K562 (cell line): ENCODE measurements at places on chromosomes 11 and 22. TPM values are rescaled to one million over a fixed set of nuclear protein-coding genes. Genes with fewer than 3 reads are reported as not detected.

Gene POU2AF1
- total RNA-seq, result 0.09 and 0.16 TPM in 2 replicates

Gene TRIM49
- total RNA-seq, result not detected in 2 replicates

Gene TMEM45B
- total RNA-seq, result 0.07 and 0.16 TPM in 2 replicates

Gene CAPN5
- total RNA-seq, result 0.40 and 0.44 TPM in 2 replicates

Gene APOBEC3H
- total RNA-seq, result not detected in 2 replicates

Gene POTEH
- total RNA-seq, result not detected in 2 replicates

- DNase-seq, result peak; percentile 88
- H3K4me1 ChIP-seq, result peaks cover 9% of the 10 kb centered on the region; the same call in 2 of the 3 replicates
- H3K4me3 ChIP-seq, result no peak overlapping the region
- peak overlapping the region; percentile 20; the same call in 1 of the 3 replicates for H3K27ac ChIP-seq
- peaks cover 59% of the 10 kb centered on the region for H3K27me3 ChIP-seq
These were observed 5.7 kb downstream of the TNNI2 start for GRCh38 chr11:1844221-1845094.

GRCh38 chr22:20080776-20081654 is 974 bp downstream of the DGCR8 start:
- H3K4me3 ChIP-seq, result peak overlapping the region; percentile 67
- peaks cover 45% of the 10 kb centered on the region for H3K36me3 ChIP-seq
- peaks cover 74% of the 10 kb centered on the region for H3K4me1 ChIP-seq
- peak; percentile 74 for DNase-seq
- H3K27ac ChIP-seq, result peak overlapping the region; percentile 78

DNA sequence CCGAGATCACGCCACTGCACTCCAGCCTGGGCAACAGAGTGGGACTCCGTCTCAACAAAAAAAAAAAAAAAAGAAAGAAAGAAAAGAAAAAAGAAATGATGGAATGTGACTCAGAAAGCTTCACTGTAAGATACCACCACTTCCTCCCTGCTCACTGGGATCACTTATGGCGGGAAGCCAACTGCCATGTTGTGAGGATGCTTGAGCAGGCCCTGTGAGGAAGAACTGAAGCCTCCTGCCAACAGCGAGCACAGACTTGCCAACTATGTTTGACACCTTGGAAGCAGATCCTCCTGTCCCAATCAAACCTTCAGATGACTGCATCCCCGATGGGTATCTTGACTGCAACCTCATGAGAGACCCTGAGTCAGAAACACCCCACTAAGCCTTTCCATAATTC is 8.3 kb downstream of the SEC14L6 start:
- H3K36me3 ChIP-seq, result no peaks in the 10 kb centered on the region
- H3K4me1 ChIP-seq, result peaks cover 19% of the 10 kb centered on the region
- no peak overlapping the region for H3K27ac ChIP-seq
- DNase-seq, result no peak

DNA sequence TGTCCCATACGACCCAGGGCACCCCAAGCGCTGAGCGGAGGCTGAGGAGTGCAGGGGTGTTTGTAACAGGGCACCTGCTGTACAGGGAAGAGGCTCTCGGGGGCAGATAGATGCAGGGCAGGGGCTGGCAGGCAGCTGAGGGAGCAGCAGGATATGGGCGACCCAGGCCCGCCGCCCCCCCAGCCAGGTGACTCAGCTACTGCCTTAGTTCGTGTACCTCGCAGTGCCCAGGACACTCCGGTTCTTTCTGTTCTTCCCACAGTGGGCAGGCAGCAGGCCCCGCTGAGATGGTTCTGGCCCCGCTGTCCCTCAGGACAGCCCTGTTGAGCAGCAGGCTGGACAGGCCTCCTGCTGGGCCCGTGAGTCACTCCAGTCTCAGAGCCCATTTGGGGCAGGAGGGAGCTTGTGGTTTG is 16.2 kb downstream of the PHLDA2 start:
- H3K27me3 ChIP-seq, result no peaks in the 10 kb centered on the region
- H3K4me1 ChIP-seq, result peaks cover 82% of the 10 kb centered on the region
- no peaks in the 10 kb centered on the region for H3K36me3 ChIP-seq
- peak; percentile 36 for DNase-seq
- no peak overlapping the region for H3K27ac ChIP-seq

DNA sequence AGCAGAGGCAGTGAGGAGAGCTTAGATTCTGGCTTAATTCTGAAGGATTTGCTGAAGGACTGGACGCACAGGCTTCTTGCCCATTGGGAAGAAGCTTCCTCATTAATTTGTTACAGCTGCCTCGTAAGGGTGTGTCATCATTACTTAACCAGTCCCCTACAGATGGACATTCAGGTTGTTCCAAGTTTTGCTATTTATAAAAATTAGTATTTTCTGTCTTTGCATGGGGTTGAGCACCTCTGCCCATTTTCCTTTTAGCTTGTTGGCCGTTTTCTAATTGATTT is 38.1 kb downstream of the CAPN1 start:
- H3K27ac ChIP-seq, result no peak overlapping the region
- no peak overlapping the region for H3K4me3 ChIP-seq
- peaks cover 26% of the 10 kb centered on the region for H3K4me1 ChIP-seq
- DNase-seq, result no peak

- no peak overlapping the region for H3K27ac ChIP-seq
- H3K4me3 ChIP-seq, result no peak overlapping the region
- peak; percentile 86 for DNase-seq
- no peaks in the 10 kb centered on the region for H3K27me3 ChIP-seq
- peaks cover 9% of the 10 kb centered on the region; the same call in 2 of the 3 replicates for H3K36me3 ChIP-seq
- H3K4me1 ChIP-seq, result peaks cover 15% of the 10 kb centered on the region
These were observed 12.1 kb downstream of the OR10D3 start for GRCh38 chr11:124195189-124195734.

DNA sequence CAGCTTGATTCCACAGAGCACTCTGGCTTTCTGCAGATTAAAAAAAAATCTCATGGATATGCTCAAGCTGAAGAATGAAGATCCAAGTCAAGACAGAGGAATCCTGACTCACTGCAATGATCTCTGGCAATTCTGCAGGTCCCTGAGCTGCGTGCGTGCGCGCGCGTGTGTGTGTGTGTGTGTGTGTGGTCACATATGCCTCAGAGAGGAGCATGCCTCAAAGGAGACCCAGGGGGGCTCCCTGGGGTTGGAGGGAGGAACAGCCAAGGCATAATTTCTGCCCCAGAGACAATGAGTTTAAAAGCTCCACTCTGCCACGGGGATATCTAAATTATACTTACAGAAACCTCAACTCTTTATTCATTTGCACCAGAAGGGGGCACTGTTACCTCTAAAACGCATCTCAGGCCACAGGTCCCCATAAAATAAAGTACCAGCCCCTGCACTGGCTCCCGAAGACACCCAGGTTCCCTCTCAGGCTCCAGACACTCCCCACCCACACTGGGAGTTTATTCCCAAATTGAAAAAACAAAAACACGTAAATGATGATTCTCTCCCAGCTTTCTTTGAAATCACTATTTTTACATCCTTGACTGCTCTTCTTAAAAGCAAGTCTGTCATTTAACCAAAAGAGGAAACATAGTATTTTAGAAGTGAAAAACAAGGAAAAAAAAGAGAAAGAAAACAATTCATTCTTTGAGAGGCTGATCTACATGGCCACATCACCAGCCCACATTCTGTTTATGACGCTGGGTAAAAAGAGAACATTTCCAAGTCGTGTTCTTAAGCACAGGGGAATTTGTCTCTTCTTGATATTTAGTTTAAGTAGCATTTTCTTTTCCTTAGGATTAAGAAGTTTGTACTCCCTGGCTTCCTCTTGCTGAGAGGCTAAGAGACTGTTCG is 401.0 kb downstream of the LARGE1 start:
- no peak overlapping the region for H3K27ac ChIP-seq
- DNase-seq, result peak; percentile 14
- no peak overlapping the region for H3K4me3 ChIP-seq
- no peaks in the 10 kb centered on the region for H3K4me1 ChIP-seq
- no peaks in the 10 kb centered on the region for H3K36me3 ChIP-seq
- H3K27me3 ChIP-seq, result no peaks in the 10 kb centered on the region

GRCh38 chr11:67656278-67656922 is 5.9 kb upstream of the ACY3 start:
- peak; percentile 40 for DNase-seq
- no peaks in the 10 kb centered on the region for H3K36me3 ChIP-seq
- peaks cover 9% of the 10 kb centered on the region for H3K27me3 ChIP-seq
- no peaks in the 10 kb centered on the region for H3K4me1 ChIP-seq

- H3K36me3 ChIP-seq, result no peaks in the 10 kb centered on the region
- peaks cover 3% of the 10 kb centered on the region; the same call in 1 of the 2 replicates for H3K4me1 ChIP-seq
- H3K27ac ChIP-seq, result no peak overlapping the region
- no peak for DNase-seq
These were observed 5.4 kb downstream of the TREH start for GRCh38 chr11:118674082-118674435.

GRCh38 chr11:1157645-1158591 is at the start of gene MUC5AC:
Gene MUC5AC, plus strand, starts transcription at chr11:1157953. Its CDS starts 47 bp downstream, at chr11:1158000.
- no peak within 1 kb of the TSS for H3K27ac ChIP-seq
- H3K4me1 ChIP-seq, result peaks cover 24% of the 10 kb centered on the region
- peaks cover 13% of the 10 kb centered on the region; the same call in 2 of the 3 replicates for H3K27me3 ChIP-seq
- no peak for DNase-seq
- H3K4me3 ChIP-seq, result no peak within 1 kb of the TSS

DNA sequence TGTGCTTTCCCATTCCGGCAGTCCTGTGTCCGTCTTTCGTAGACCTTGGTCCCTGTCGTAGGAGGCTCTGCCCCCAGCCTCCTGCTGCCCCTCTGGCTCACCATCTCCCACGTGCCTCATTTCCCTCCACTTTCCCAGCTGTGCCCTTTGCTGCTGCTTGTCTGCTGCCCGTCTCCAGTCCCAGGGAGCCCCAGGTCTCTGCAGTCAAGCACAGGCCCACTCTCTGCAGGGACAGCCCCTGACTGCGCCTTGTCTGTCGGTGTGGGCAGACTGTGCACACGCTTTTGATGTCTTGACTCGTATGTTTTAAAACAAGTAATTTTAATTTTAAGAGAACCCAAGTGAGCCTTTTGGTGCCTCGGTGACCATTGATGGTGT is 12.4 kb downstream of the DGCR8 start:
- no peaks in the 10 kb centered on the region for H3K27me3 ChIP-seq
- DNase-seq, result no peak
- peaks cover 7% of the 10 kb centered on the region for H3K4me1 ChIP-seq

DNA sequence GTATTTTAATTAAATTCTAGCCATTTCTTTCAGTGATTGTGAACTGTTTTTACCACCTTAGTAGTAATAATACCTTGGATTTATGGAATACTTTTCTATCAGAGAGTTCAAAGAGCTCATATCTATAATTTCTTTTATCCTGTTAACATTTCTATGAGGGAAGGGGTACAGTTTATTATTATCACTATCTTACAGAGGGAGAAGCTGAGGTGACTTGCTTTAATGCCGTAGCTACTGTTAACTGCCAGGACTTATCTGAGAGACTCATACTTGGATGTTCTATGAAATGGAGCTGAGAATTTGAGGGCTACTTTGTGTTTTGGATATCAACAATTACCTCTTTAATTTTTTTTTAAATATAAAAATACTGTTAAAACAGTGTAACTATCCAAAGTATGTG is 3.3 kb downstream of the REXO2 start:
- H3K4me3 ChIP-seq, result peak overlapping the region; percentile 7; the same call in 1 of the 2 replicates
- H3K27me3 ChIP-seq, result no peaks in the 10 kb centered on the region
- peaks cover 43% of the 10 kb centered on the region for H3K36me3 ChIP-seq
- no peak for DNase-seq
- peaks cover 17% of the 10 kb centered on the region for H3K4me1 ChIP-seq

- no peaks in the 10 kb centered on the region for H3K36me3 ChIP-seq
- no peak for DNase-seq
- H3K4me1 ChIP-seq, result no peaks in the 10 kb centered on the region
- H3K27me3 ChIP-seq, result peaks cover 23% of the 10 kb centered on the region; the same call in 2 of the 3 replicates
- H3K4me3 ChIP-seq, result no peak overlapping the region
These were observed 51.0 kb upstream of the CSNK2A3 start for GRCh38 chr11:11403763-11404725.

GRCh38 chr11:75858042-75858441 is 43.0 kb downstream of the UVRAG start:
- H3K27ac ChIP-seq, result no peak overlapping the region
- no peaks in the 10 kb centered on the region for H3K27me3 ChIP-seq
- no peaks in the 10 kb centered on the region; the same call in 2 of the 3 replicates for H3K4me1 ChIP-seq
- peaks cover 10% of the 10 kb centered on the region; the same call in 2 of the 3 replicates for H3K36me3 ChIP-seq
- no peak for DNase-seq

DNA sequence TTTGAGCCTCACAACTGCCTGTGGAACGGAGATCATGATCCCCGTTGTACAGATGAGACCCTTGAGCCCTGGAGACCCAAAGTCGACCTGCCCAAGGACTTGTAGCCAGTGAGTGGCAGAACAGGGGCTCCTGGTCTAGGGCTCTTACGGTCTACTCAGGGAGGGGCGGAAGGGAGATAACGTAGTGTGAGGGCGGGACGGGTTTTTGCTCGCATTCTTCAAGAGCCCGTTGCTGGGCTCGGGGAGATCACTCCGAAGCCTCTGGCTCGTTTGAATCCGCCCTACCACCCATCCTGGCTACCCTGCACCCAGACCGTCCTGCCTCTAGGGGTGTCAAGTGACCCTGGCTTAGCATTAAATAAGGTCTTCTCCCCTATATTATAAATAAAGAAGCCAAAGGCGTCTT is 639 bp downstream of the CRY2 start:
- no peaks in the 10 kb centered on the region for H3K27me3 ChIP-seq
- peaks cover 14% of the 10 kb centered on the region for H3K4me1 ChIP-seq
- peaks cover 18% of the 10 kb centered on the region; the same call in 2 of the 3 replicates for H3K36me3 ChIP-seq

DNA sequence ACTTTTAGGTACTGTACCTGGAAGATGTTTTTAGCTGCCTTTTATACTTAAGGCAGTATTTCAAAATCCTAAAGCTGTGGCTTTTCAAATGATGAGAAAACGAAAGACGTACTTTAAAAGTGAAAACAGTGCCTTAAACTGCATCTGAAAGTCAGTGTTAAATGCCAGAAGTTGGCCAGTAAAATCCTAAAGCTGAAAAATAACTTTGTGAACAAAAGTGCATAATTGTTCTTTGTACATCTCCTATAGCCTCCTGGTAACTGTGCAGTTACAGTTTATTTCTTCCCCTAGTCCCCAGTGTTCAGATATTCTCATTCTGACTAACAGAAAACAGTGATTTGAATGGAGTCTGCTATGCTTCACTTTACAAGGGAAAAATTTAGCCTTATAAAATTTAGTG is 6.8 kb downstream of the EED start:
- H3K27ac ChIP-seq, result no peak overlapping the region
- no peak for DNase-seq
- no peak overlapping the region for H3K4me3 ChIP-seq
- H3K4me1 ChIP-seq, result peaks cover 14% of the 10 kb centered on the region; the same call in 2 of the 3 replicates

GRCh38 chr11:125157953-125158680 is 6.4 kb upstream of the PKNOX2 start:
- H3K27me3 ChIP-seq, result peaks cover 32% of the 10 kb centered on the region
- no peak for DNase-seq

- H3K36me3 ChIP-seq, result peaks cover 41% of the 10 kb centered on the region
- peak overlapping the region; percentile 92 for H3K27ac ChIP-seq
- peak overlapping the region; percentile 82 for H3K4me3 ChIP-seq
- peak; percentile 78 for DNase-seq
- H3K4me1 ChIP-seq, result peaks cover 11% of the 10 kb centered on the region
These were observed 468 bp downstream of the PATL1 start for GRCh38 chr11:59668188-59668949.

DNA sequence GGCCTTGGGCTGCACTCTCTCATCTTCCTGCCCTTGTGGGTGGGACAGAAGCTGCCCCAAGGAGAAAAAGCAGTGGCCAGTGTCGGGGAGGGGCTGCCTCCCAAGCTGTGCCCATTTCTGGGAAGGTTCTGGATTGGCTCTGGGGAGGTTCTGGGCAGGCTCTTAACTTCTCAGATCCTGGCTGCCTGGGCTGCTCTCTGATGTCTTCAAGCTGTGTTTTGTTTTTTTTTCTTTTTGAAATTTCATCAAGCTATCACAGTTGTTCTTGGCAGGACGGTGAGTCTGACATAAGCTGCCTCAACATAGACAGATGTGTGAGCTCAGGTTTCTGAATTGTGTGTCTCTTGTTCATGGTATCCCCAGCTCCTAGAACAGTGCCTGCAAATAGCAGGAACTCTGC is 1032.0 kb downstream of the BRD1 start:
- no peaks in the 10 kb centered on the region for H3K4me1 ChIP-seq
- H3K4me3 ChIP-seq, result no peak overlapping the region
- H3K36me3 ChIP-seq, result no peaks in the 10 kb centered on the region
- H3K27me3 ChIP-seq, result no peaks in the 10 kb centered on the region; the same call in 1 of the 2 replicates
- H3K27ac ChIP-seq, result no peak overlapping the region
- no peak for DNase-seq
